Peyer's patch (tissue), 4 donors: ENCODE measurements at places on chromosomes 2 and 18. TPM values are rescaled to one million over a fixed set of nuclear protein-coding genes. Genes with fewer than 3 reads are reported as not detected.
A peak's percentile ranks its signal among the peaks of the same experiment; 100 is the strongest.

- no peaks in the 10 kb centered on the region for H3K36me3 ChIP-seq
- no peak overlapping the region for H3K4me3 ChIP-seq
- H3K4me1 ChIP-seq: no peaks in the 10 kb centered on the region
- peak; percentile 84 for DNase-seq
- H3K27ac ChIP-seq: no peak overlapping the region
Observed at GRCh38 chr2:162221064-162221463, 22.2 kb downstream of the FAP start.

DNA sequence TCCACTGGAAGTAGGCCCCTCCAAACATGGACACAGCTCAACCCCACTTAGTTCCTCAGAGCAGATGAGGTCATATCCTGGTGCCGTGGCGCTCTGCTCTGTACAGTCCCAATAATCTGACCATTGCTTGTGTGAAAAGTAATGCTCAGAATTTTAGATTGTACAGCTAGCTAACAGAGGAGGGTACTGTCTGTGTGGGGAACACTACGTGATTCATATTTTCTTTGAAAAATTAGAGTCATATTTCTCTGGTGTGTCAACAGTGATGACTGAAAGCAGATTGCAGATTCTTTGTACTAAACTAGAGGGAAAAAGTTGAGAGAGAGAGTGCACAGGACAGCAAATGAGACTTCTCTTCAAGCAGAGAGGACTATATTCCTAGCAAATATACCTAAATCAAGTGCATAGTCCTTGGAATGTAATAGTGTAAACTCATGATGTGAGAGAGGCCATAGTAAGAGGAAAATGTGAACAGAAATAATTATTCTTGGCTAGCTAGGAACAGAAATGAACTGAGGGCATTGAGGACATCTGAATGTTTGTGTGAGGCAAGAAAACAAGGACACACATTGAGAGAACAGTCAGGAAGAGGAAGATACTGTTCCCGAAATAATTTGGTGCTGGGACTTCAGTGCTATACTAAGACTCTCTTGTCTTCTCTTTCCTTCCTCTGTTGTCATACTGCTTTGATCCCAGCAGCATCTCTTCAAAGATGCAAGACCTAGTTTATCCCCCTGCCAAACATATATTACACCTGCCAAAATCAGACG lies 157.0 kb upstream of the RND3 start:
- H3K4me1 ChIP-seq: no peaks in the 10 kb centered on the region
- no peak overlapping the region for H3K4me3 ChIP-seq
- no peak for DNase-seq
- no peaks in the 10 kb centered on the region for H3K27me3 ChIP-seq
- no peak overlapping the region for H3K27ac ChIP-seq
- no peaks in the 10 kb centered on the region for H3K36me3 ChIP-seq

GRCh38 chr2:95010126-95010525 lies 15.4 kb upstream of the MAL start:
- H3K27ac ChIP-seq: no peak overlapping the region
- H3K36me3 ChIP-seq: no peaks in the 10 kb centered on the region
- no peak overlapping the region for H3K4me3 ChIP-seq
- no peaks in the 10 kb centered on the region for H3K27me3 ChIP-seq
- peak; percentile 18 for DNase-seq
- no peaks in the 10 kb centered on the region for H3K4me1 ChIP-seq

The ARL4C gene
- total RNA-seq: 23.9 TPM
